ENCODE measurements at places on chromosomes 16 and 17.
A peak's percentile ranks its signal among the peaks of the same experiment; 100 is the strongest.

GRCh38 chr16:78303946-78304345 is 204.5 kb downstream of the WWOX start:
- DNase-seq = no peak

DNA sequence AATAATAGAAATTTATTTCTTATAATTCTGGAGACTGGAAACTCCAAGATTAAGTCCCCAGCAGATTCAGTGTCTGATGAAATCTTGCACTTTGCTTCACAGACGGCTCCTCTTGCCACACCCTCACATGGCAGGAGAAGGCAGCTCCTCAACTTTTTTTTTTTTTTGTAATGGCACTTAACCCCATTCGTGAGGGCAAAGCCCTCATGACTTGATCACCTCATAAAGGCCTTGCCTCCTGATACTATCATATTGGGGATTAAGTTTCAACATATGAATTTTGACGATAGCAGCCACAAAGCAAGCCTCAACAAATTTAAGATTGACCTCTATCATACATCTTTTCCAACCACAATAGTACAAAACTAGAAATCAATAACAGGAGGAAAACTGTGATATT is 42.3 kb upstream of the CDYL2 start:
- no peak for DNase-seq

- no peak for DNase-seq
Measured at GRCh38 chr17:55384643-55385232, 36.9 kb downstream of the MMD start.

- DNase-seq = no peak
Measured at GRCh38 chr17:69030169-69030568, 30.6 kb downstream of the ABCA9 start.

GRCh38 chr17:44149750-44150329 is 8.1 kb downstream of the HROB start:
- DNase-seq = no peak

- no peak for DNase-seq
Measured at GRCh38 chr16:29915590-29916247, 10.3 kb downstream of the KCTD13 start.

DNA sequence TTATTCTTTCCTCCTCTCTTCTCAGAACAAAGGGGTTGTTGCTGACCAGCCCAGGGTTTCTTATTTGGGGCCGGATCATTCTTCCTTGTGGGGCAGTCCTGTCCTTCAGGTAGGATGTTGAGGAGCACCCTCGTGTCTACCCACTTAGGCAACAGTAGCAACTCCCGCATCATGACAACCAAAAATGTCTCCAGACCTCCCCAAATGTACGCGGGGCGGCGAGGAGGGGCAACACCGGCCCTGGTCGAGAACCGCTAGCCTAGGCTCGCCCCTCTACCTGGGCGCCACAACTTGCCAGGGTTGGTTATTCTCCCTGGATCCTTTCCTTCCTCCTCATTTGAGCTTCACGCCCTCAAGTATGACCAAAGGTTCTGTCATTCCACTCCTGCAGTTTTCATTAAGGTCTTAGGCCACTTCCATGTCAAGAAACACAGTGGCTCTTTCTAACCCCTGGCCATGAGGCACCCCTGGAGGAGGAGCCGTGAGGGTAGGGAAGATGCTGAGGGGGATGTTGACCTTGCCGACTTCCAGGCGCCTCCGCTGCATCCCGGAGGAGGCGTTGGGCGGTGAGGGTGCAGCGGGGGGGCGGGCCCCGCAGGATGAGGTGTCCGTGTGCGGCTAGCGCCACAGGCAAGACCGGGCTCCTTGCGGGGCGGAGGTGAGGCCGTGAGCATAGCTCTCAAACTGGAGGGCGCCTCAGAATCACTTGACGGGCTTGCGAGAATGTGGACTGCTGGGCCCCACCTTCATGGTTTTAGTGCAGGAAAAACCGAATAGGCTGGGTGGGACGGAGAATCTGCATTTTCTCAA is 712 bp upstream of the SPECC1 start:
- DNase-seq = no peak

GRCh38 chr17:70525961-70526360 is 356.6 kb downstream of the KCNJ2 start:
- DNase-seq = no peak

- DNase-seq = no peak
Measured at GRCh38 chr17:13759518-13760335, 158.0 kb upstream of the HS3ST3A1 start.

GRCh38 chr17:35695613-35696012 is 35.8 kb upstream of the RASL10B start:
- DNase-seq = no peak

- peak; percentile 38 for DNase-seq
Measured at GRCh38 chr17:77373299-77374169, 232.8 kb downstream of the SEC14L1 start.

DNA sequence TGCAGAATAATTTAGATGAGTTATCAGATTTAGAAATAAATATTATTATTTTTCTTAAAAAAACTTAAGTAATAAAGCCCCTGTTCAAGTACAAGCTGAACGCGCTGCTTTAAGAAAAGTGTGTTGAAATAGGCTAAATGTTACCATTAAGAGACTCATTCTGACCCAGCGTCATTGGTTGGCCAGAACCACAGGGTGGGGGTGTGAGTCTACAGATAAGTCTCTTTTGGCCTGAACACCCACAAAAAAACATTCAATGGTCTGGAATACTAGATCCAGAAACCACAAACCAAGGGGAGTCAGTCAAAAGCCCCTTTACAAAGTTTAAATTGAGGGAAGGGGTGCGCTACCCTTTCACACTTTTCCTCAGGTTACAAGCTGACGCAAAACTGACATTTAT is 776.1 kb downstream of the KCNJ2 start:
- peak; percentile 12 for DNase-seq

GRCh38 chr17:64289741-64290141 is 26.7 kb upstream of the TEX2 start:
- no peak for DNase-seq

GRCh38 chr17:40329839-40330794 is 21.1 kb downstream of the RARA start:
- peak; percentile 67 for DNase-seq

DNA sequence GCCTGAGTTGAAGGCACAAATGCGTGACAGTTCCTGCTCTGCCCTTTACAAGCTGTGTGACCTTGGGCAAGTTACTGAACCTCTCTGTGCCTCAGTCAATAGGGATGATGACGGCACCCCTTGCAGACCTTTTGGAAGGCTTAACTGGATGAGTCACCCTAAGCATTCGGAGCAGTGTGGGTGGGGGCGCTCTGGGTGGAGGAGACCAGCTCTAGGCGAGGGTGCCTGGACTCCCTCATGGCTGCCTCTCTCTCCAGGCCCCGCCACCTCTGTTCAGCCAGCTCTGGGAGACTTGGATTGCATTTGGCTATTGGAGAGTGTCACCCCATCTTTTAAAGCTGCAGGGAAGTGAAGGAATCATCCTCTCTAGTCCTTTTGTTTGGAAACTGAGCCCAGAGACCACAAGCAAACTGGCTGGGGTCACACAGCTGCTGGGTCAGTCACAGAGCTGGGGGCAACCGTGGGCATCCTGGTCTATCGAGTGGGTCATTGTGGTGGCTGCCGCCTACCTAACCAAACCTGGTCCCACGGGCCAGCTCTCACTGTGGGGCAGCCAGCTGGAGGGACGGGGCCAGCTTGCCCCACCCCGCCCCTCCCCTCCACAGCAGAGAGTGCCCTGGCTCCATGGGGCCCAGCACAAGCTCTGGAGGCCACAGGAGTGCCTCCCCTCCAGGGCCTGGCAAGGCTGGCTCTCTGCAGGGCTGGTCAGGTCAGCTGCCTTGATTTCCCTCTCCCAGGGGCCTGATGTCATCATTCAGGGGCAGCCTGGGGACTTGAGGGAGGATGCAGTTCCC is 20.2 kb upstream of the GSE1 start:
- DNase-seq = no peak

DNA sequence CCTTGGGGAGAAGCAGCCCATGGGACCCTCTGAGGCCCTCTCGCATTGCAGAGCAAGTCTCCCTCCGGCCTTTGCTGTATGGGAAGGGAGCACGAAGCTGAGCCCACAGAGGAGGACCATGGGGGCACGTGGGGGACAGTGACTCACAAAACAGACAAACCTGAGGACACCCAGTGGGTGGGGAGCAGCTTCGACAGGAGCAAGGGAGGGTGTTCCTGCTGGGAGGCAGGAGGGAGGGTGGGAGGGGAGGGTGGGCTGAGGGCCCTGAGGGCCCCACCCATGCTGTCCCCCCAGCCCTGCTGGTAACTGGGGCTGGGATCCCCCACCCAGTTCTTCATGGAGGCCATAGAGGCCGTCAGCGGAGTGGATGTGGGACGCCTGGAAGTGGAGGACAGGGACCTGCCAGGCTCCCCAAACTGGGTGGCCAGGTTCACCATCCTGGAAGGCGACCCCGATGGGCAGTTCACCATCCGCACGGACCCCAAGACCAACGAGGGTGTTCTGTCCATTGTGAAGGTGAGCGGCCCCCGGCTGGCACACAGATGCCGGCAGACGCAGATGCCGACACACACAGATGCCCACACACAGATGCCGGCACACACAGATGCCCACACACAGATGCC is 12.5 kb downstream of the SLC22A31 start:
- no peak for DNase-seq

DNA sequence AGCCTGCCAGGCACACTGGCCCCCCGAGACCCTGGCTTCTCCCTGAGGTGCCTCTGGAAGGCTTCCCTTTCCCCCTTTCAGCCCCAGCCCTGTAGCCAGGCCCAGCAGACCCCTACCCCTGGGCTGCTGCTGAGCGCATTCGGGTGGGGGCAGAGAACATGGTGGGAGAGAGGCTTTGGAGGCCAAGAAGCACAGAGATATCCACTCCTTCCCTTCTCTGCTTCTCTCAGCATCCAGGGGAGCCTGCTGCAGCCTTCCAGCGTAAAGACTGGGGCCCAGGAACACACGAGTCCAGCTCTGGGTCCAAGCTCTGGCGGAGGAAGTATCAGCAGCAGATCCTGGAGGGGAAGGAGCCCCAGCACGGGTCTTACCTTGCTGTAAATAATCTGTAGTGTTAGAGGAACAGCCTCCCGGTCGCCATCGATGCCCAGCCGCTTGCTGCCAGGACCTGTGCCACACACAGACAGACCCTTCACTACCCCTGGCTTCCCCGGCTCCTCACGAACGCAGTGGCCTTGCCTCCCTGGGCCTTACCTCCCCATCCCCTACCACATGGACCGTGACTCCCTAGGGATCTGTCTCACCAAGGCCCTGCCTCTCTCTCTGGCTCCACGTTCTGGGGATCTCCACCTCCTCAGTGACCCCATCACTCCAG is 17.0 kb upstream of the PIK3R6 start:
- no peak for DNase-seq

DNA sequence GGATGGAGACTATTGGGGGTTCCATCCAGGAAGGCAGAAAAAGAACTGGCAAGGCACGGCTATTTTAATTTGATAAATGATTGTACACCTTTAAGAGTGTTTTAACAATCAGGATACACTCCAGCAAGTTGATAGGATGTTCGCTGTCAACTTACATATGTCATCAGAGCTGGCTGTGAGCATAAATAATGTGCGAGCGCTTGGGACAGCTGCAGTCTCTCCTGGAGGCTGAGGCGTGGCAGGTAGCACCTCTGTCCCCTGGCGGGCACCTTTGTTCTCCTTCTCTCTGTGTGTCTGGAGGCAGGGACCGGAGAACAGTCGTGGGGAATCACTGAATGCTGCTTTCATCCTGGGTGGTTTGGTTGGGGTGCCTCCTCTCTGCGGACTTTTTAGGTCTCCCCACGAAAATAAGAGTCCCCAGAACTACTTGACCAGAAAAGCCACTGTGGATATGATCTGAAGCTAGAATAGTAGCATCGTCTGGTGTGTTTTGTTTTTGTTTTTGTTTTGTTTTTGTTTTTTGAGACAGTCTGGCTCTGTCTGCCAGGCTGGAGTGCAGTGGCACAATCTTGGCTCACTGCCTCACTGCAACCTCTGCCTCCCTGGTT is 9.4 kb downstream of the BAHCC1 start:
- no peak for DNase-seq

- peak; percentile 21 for DNase-seq
Measured at GRCh38 chr16:84514874-84515835, 10.7 kb upstream of the MEAK7 start.

- DNase-seq = no peak
Measured at GRCh38 chr17:76382803-76383545, 1.4 kb upstream of the SPHK1 start.

- no peak for DNase-seq
Measured at GRCh38 chr17:28986714-28987655, 18.8 kb downstream of the SEZ6 start.

GRCh38 chr17:9177212-9177611 is 155.9 kb downstream of the NTN1 start:
- DNase-seq = no peak

DNA sequence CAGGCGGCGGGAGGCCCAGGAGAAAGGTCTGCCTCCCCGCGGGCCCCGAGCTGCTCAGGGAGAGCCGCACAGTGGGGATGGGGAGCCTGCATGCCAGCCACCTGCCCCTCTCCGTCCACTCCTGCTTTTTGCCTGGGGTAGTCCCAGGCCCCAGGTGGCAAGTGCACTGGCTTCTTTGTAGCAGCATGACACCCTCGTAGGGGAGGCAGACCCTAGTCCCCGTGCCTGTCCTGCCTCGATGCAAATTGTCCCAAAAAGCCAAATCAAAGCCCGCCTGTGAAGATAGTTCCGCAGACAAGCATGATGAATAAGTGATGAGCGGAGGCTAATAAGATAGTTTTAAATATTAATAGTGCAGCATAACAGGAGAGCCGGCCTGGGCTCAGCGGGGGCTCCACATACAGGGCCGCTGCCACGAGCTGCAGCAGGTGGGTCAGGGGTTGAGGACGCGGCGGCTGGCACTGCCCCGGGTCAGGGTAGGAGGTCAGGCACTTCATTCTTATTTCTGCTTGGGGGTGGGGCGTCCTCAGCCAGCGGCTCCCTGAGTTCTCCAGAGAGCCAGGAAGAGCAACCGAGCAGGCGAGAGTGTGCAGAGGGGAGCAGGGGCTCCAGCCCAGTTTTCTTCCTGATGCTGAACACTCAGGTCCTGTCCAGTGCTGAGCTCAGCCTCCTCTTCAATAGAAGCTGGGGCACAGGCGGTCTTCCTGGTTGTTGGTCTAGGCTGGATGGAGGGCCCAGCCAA is 26.8 kb downstream of the GINS2 start:
- no peak for DNase-seq

DNA sequence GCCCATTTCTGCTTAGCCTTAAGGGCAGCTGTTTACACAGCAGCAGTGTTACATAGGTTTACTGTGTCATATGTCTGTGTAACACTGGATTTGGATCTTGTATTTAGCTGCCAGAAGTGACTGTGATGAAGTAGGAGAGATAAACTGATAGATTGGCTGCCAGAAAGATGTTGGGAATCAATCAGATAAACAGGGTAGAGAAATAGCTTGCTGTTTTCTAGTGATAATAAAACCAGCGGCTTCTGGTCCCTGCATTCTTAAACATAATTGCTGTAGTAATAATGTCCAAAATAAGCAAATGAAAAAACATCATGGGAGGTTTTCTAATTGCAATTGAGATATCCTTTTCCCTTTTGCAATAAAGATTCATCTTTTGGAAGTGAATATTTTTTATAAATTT is 68.7 kb downstream of the AATF start:
- no peak for DNase-seq

DNA sequence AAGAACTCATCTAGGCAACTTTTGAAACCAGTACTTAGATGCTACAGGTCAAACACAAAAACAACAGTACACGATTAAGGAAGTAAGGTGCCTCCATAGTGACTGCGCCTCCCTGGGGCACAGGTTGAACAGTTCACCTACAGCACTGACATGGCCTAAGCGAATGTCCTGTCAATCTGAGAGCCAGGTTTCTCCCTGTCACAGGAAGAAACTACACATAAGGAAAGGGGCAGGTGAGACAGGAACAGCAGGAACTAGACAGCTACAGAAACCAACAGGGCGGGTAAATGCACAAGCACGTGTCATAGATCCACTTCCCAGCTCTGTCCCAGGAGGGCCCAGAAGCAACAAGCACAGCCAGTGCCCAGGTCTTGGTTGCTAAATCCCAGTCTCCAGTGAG is 8.0 kb upstream of the ARHGDIA start:
- no peak for DNase-seq

Measured in NCI-H1092 treated with DMSO at 0.1 percent for 48 hours (cell line).